Renal pelvis (tissue), 12 donors: ENCODE measurements at places on chromosomes 1 and 21.

DNA sequence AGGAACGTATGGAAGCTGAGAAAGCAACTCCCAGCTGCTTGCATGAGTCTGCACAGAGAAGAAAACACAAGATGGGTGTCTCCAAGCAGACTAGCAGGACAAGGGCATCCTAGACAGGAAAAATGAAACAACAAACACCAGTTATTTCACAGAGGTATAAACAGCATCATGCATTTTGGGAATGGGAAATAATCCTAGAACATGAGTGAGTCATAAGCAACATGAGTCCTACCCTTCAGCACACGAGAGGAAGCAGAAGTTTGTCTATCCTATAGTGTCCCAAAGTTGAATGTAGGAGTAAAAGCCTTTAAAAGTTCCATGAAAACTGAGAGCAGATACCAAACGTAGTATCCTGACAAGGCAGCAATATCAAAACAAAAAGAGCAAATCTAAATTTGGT, 11.3 kb upstream of the FRRS1 start:
- DNase-seq, result no peak

DNA sequence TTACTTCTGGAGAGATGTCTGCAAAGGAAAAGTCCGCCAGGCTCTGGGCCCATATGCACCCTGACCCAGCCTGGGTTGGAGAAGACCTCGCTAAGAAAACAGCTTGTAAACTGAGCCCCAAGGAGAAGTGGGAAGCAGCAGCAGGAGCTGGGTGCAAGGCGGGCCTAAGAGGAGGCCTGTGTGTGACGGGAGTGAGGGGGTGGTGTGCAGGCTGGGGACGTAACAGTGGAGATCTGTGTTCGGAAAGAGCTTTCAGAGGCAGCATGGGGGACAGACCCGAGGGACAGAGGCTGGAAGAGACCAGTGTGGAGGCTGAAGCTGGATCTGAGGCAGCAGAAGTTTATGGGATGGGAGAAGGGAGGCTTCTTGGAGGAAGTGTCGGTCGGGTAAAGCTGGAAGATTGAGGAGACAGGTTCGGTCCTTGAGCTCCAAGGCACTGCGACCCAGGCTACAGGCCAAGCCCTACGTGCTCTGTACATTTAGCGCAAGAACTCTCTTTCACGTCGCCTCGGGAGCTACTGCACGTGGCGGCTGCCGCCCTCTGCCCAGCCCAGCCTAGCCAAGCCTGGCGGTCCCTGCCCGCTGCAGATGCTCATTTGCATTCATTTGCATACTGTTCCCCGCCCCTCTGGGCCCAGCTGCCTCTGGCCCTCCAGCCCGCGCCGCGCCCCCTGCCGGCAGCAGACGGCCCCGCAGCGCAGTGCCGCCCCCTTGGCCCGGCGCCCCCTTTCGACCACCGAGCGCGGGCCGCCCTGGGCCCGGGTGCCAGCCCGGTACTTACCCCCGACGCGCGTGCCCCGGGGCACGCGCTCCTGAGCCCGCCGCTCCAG, 6.3 kb downstream of the HPCA start:
- DNase-seq, result no peak

GRCh38 chr1:54585181-54586066, 37.4 kb downstream of the ACOT11 start:
- no peak for DNase-seq

DNA sequence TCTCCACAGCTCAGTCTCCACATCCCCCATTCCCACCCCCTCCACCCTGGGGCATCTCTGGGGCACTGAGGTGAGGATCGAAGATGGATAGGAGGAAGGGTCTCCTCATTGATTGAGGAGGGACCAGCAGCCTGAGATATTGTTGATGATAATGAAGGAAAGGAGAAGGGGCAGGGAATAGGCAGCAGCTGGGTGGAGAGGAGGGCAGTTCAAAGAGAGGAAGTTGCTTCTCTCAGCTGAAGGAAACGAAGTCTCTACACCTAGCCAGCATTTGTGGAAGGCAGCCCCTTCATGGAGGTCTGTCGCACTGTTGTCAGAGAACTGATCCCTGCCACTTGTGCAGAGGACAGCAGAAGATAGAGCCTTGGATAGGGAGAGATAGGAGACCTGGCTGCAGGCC, 5.7 kb downstream of the KNCN start:
- no peak for DNase-seq
